ENCODE measurements at places on chromosomes 16 and 17.

GRCh38 chr17:56777859-56778258 is 55.9 kb downstream of the C17orf67 start:
- DNase-seq: no peak

- DNase-seq: no peak
Observed at GRCh38 chr17:40730970-40731369, 24.2 kb downstream of the KRT25 start.

- DNase-seq: no peak
Observed at GRCh38 chr16:48540222-48540900, 69.6 kb downstream of the N4BP1 start.

GRCh38 chr16:13883881-13884280 is 36.1 kb upstream of the ERCC4 start:
- no peak for DNase-seq

DNA sequence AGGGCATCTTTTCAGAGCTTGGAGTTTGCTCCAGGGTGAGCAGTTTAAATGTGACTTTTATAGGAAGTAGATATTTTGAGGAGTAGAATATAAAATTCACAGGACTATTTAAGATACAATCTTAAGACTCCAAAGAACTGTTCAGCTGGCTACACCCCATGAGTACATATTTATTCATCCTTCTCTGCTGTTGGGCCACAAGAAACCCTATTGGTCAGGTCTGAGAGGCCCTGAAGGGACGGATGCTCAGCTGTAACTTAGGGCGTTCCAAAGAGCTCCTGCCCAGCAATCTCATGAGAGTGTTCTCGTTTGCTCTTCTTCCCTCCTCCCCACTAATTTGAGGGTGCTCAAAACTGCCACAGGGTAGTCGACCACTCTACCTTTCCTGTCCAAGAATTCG is 7.3 kb downstream of the ST6GALNAC2 start:
- no peak for DNase-seq

- no peak for DNase-seq
Observed at GRCh38 chr17:70613681-70614080, 444.3 kb downstream of the KCNJ2 start.

DNA sequence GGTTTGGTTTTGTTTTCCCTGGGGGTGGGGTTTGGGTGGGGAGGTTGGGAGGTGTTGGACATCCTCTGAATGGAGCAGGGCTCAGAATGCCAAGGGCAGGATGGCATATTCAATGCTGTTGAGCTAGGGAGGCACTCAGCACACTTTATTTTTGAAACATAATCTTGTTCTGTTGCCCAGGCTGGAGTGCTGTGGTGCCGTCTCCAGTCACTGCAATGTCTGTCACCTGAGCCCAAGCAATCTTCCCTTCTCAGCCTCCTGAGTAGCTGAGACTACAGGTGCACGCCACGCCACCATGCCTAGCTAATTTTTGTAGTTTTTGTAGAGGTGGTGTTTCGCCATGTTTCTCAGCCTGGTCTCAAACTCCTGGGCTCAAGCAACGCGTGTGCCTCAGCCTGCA is 186.1 kb downstream of the RPTOR start:
- no peak for DNase-seq

- DNase-seq: no peak
Observed at GRCh38 chr17:68576811-68577496, 24.2 kb downstream of the FAM20A start.

- DNase-seq: no peak
Observed at GRCh38 chr16:66007717-66008116, 358.8 kb upstream of the CDH5 start.

GRCh38 chr17:46763416-46763815 is 55.1 kb downstream of the WNT3 start:
- DNase-seq: no peak

- peak; percentile 89 for DNase-seq
Observed at GRCh38 chr17:3827124-3827773, 18.8 kb downstream of the NCBP3 start.

DNA sequence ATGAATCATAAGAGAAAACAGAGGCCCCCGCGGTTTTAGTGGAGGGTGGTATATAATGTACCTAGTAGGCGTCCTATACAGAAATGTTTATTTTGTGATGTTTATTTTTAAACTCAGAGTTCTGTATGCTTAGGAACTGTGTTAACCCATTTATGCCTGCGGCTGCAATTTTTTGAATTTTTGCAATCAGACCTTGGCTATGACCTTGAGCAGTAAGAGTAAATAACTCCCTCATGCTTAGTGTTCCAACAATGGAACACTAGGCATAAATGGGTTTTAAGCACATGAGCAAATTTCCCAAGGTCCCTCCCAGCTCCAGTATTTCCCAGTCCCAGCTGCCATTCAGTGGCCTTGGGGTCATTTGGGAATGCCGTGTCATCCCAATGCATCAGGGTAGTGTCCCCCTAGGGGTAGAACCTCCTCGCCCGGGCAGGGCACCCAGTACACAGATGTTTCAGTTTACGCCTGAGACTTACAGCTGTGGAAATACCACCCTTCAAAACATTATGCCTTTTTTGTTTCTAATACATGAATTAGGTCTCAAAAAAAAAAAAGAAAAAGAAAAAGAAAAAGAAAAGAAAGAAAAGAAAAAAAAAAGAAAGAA is 605.8 kb upstream of the CDH11 start:
- no peak for DNase-seq

- no peak for DNase-seq
Observed at GRCh38 chr16:67499106-67499505, 15.8 kb upstream of the AGRP start.

DNA sequence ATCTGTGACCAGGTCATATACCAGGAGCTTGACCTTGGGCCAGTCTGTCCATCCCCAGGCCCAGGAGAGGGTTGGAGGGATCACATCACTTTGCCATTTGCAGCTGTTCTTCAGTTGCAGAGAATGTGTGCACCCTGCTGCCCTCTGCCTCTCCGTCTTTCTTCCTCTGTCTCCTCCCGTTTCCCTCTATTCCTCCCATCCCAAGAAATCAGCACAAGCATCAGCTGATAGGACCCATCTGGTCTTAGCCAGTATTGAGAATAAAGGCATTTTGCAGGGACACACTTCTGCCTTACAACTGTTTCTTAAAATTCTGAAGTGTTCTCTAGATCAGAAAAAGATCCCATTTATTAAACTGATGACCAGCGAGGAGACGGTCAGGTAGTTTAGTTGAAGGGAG is 368.7 kb downstream of the CPPED1 start:
- no peak for DNase-seq

DNA sequence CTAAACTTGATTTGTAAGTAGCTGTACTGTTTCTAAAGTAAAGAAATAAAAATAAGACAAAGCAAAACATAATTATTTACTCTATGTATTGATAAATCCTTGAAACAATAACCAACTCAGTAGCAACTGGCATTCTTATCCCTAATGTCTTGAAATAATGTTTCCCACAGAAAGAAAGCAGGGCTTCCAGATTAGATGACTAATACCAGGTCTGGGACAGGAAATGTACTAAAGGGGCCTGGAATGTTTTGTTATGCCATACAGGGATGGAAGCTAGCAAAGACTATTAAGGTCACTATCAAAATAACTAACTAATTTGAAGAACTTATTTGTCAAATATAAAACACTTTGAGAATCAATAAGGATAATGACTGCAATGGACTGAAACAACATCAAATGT is 82.1 kb downstream of the CFDP1 start:
- DNase-seq: no peak

GRCh38 chr17:61470530-61471136 is 18.4 kb downstream of the TBX4 start:
- no peak for DNase-seq

DNA sequence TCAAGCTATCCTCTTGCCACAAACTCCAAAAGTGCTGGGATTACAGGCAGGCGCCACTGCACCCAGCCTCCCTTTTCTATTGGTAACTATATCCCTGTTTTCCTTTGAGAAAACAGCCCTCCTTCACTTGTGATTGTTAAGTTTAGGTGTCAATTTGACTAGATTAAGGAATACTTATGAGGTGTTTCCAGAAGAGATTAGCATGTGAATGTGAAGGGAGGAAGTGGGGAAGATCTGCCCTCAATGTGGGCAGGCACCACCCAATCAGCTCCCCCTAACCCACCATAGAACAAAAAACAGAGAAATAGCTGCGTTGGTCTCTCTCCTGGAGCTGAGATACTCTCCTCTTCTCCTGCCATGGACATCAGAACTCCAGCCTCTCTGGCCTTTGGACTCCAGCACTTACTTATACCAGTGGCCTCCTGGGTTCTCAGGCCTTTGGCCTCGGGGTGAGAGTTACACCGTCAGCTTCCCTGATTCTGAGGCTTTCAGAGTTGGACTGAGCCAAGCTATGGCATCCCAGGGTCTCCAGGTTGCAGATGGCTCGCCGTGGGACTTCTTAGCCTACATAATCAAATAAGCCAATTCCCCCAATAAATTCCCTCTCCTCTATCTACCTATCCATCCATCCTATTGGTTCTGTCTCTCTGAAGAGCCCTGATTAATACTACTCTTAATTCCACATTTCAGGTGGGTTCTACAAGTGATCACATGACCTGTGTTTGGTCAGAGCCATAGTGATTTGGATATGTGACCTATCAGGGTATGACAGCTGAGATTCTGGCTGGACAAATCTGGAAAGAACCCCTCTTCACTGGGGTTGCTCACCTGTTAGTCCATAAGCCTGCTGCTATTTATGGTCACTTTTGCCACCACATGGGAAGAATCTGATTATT is 12.0 kb upstream of the STAT3 start:
- no peak for DNase-seq

DNA sequence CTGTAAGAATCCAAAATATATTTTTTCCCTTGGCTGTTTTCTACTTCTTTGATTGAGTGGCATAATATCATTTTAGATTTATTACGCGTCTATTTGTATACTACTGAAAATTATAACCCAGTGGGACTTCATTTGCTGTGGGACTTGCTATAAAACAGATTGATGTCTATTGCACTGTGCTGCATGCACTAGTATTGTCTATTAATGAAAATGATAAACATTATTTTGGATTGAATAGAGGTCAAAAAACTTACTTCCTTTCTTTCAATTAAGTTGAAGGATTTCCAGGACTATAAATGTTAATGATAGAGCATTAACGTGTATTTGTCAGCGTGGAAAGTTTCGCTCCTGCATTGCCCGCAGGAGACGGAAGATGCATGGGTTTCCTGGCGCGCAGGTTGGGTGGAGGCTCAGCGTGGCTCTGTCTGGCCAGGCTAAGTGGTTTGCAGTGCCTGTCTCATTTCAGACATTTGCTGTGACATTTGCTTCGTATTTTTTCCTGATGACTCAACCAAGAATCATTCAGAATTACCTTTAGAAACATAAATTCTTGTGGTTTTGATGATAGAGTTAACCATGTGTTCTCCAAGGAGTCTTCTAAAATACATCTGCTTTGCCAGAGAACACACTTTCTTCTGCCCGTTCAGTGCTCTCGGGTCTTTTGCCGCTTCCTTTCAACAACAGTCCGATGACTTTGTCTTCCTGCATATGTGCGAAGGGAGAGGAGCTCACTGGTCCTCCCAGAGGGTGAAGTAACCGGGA is 216.7 kb downstream of the RPTOR start:
- DNase-seq: peak; percentile 84

DNA sequence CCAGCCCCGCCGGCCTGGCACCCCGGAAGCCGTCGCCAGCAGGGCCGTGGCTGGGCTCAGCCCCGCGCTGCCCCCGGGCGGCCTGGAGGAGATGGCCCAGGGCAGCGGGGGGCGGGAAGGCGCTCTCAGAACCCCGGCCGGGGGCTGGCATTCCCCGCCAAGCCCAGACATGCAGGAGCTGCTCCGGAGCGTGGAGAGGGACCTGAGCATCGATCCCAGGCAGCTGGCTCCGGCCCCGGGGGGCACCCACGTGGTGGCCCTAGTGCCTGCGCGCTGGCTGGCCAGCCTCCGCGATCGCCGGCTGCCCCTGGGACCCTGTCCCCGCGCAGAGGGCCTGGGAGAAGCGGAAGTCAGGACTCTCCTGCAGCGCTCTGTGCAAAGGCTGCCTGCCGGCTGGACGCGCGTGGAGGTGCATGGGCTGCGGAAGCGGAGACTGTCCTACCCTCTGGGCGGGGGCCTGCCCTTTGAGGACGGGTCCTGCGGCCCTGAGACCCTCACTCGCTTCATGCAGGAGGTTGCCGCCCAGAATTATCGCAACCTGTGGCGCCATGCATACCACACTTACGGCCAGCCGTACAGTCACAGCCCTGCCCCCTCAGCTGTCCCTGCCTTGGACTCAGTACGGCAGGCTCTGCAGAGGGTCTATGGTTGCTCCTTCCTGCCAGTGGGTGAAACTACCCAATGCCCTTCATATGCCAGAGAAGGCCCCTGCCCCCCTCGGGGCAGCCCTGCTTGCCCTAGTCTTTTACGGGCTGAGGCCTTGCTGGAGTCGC is 551 bp downstream of the WDR81 start:
- no peak for DNase-seq

Data from activated naive CD4-positive, alpha-beta T cell treated with anti-CD3 and anti-CD28 coated beads for 36 hours (primary cell).